ENCODE measurements at places on chromosomes 4 and X.
A peak's percentile ranks its signal among the peaks of the same experiment; 100 is the strongest.

- DNase-seq, result peak; percentile 54
Measured at GRCh38 chrX:133645977-133646718, 230.9 kb upstream of the GPC4 start.

- no peak for DNase-seq
Measured at GRCh38 chrX:66022632-66023384, 17.1 kb downstream of the VSIG4 start.

DNA sequence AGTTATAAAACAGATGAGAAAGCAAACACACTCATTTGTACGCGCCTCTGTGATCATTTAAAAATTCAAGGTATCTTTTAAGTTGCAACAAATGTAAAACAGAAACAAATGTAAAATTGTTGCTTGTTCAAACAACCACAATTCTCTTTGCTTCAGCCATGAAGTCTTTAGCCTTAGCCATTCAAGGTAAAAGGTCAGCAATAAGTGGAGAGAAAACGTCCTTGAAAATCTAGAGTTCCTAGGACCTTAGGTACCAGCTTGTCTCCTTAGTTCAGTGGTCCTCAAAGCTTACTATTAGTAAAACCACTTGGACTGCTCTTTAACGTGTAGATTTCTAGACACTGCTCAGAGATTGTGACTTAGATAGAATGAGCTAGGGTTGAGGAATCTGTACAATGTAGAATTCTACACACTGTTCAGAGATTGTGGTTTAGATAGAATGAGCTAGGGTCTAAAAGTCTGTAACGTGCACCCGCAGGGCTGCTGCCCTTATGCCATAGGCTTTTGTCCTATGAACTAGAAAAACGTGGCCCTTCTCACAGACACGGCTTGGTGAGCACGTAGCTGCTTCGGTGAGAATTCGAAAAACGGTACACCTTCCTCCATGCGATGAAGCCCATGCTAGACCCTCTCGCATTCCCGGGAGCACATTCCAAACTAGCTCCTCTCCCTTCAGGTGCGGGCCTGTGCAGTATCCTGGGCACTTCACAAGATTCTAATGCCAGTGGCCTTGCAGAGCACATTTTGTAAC, 1.7 kb downstream of the PLAC8 start:
- peak; percentile 36 for DNase-seq

- DNase-seq, result no peak
Measured at GRCh38 chr4:41174444-41174843, 39.9 kb downstream of the APBB2 start.

- DNase-seq, result no peak
Measured at GRCh38 chr4:177987896-177988295, 545.7 kb upstream of the AGA start.

DNA sequence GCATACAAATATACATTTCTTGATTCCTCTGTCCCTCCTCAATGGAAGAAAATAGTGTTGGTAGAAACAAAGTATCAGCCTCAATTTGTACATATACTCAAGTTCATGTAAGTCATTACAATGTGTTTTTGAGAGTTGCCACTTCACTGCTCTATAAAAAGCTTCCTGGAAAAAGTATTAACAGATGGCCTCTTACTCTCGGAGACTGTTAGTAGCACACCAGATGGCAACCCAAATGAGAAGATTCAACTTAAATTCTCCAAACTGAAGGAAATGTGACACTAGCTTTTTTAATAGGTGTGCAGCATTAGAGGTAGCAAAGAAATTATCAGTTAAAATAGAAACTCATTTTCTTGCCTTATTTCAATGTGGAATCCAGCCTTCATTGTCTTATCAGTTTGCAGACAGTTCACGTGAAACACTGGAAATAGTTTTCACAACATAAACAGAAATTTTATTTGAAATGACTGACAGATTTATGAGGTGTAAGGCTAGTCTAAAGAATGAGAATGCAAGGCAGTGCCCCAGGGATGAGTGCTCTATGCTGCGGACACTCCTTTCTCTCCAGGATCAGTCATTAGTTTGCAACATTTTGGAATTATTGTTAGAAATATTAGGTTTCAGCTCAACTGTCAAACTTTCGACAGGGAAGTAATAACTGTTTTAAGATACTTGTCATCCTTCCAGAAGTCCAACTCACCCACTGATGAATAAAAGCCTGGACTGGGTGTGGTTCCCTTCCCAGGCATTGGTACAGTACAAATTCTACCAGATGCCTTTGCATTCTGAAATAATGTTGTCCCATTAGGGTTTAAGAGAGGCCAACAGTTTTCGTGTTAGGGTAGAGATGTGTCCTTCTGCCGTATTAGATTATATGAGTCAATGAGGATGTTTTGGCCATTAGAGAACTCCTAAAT, 50.9 kb downstream of the IDS start:
- DNase-seq, result no peak

DNA sequence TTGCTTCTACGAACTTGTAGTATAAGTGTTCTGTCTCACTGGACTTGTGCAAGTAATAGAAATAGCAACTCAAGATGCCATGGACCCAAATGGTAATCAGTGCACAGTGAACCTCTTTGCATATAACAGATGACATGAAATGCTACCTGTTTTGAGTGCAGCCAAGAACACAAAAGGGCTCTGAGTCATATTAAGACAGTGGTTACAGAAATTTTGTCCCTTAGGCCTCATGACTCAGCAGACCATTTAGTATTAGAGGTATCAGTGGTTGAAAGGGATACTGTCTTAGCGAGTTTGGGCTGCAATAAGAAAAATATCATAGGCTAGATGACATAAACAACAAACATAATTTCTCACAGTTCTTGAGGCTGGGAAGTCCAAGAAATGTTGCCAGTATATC, 502.9 kb upstream of the PCDH10 start:
- DNase-seq, result peak; percentile 3

GRCh38 chr4:41379230-41379629, 122.5 kb downstream of the UCHL1 start:
- DNase-seq, result no peak

DNA sequence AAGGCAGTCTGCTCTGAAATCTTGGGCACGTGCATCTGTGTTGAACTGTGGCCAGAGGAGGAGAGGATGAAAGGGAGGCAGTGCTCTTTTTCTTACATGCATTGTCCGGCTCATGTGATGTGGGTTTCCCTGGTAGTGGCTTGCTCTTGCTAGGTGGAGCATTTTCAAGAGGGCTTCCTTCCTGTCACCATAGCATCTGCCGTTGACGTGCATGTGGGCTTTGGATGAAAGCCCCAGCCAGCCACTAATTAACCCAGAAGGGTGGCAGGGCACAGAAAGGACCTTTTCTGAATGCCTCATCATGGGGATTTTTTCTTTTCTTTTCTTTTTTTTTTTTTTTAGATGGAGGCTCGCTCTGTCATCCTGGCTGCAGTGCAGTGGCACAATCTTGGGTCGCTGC, 121.3 kb downstream of the GPR143 start:
- DNase-seq, result no peak

DNA sequence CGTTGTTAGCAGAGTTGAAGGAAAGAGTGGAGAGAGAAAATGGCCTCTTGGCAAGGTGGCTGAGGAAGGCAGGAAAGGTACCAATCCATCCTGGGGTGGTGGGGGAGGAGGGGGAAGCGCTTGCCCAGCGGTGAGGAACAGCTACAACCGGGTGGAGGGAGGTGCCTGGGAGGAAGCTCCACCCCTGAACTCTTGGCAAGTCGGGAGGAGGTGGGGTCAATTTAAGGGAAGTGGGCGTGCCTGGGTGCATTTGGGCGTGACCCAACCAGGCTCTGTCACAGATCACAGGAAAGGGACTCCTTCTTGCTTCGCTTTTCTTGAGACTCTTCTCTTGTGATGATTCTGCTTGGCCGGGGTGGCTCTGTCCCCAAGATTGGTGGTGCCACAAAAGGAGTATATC, 41.7 kb downstream of the BCORL1 start:
- peak; percentile 25 for DNase-seq
